ENCODE measurements at places on chromosomes 5 and 9.

DNA sequence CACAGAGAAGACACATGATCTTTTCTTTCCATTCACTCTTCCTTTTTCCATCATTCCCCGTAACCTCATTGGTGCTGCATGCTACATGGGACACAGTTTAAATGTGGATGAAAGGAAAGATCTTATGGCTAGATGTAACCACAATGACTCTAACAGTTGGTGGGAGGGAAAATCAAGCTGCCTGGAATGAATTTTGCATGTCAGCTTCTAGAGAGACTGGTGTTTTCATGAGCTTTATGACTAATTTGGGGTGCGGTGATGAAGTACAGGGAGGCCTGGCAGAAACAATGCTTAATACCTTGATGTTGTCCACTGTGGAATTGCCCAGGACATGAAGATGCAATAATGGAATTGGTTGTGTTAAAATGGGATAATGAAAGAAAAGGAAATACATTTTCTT lies 55.9 kb upstream of the MYO10 start:
- DNase-seq, result no peak

DNA sequence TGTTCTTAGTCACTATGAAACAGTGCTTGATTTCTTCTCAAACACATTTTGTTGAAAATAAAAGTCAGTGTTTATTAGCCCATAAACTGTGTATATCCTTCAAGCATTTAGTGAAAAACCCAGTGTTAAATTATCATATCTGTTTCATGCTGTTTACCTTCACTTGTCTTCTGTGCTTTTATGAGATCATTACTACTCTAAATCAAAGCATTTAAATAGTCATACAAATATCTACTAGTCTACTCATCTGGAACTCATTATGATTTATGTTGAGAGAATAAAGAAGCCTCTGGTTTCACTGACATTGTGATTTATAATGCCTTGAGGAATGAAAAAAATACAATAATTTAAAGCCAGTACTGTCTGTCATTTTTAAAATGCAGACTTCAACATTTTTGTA lies 366.5 kb downstream of the SLCO4C1 start:
- no peak for DNase-seq

GRCh38 chr5:57903458-57903857 lies 420.8 kb upstream of the ACTBL2 start:
- no peak for DNase-seq

- no peak for DNase-seq
Measured at GRCh38 chr9:89715318-89715858, 110.6 kb downstream of the GADD45G start.

DNA sequence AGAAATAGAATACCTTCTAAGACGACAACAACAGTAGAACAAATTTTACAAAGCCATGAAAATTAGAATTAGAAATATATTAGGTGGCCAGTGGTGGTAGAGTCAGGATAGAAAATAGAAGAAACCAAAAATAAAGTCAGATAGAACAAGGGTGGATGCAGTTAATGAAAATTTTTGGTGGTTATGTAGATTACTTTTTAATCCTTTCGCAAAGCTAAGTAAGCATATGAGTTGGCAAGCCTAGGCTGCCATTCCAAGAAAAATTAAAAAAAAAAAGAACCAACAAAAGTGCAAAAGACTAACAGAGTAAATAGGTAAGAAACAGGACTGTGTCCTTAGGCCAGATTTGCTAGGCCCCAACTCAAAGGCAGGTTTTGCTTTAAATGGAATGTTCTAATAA lies 56.8 kb downstream of the PCSK5 start:
- DNase-seq, result no peak

Data from muscle of arm (tissue), 14 donors.